IMR-90 (cell line): ENCODE measurements at places on chromosomes 16 and 17. TPM values are rescaled to one million over a fixed set of nuclear protein-coding genes. Genes with fewer than 3 reads are reported as not detected.

OR2C1 gene
- total RNA-seq = under 0.01 TPM in 1 of 2 replicates, not detected in the other

AANAT gene
- not detected in 2 replicates for total RNA-seq

CA4 gene
- total RNA-seq = not detected in 2 replicates

PRDM7 gene
- total RNA-seq = not detected in 2 replicates

RHBDF2 gene
- total RNA-seq = 1.3 and 1.4 TPM in 2 replicates

HAP1 gene
- total RNA-seq = under 0.01 TPM in 1 of 2 replicates, not detected in the other

B3GNT9 gene
- 5.0 and 5.3 TPM in 2 replicates for total RNA-seq

SLC35B1 gene
- 66.9 and 86.2 TPM in 2 replicates for total RNA-seq

PIRT gene
- total RNA-seq = not detected in 2 replicates

TK1 gene
- 109 and 219 TPM in 2 replicates for total RNA-seq

ST6GALNAC2 gene
- not detected in 2 replicates for total RNA-seq

MMP25 gene
- not detected in 2 replicates for total RNA-seq

CHST5 gene
- total RNA-seq = not detected in 2 replicates

DNA sequence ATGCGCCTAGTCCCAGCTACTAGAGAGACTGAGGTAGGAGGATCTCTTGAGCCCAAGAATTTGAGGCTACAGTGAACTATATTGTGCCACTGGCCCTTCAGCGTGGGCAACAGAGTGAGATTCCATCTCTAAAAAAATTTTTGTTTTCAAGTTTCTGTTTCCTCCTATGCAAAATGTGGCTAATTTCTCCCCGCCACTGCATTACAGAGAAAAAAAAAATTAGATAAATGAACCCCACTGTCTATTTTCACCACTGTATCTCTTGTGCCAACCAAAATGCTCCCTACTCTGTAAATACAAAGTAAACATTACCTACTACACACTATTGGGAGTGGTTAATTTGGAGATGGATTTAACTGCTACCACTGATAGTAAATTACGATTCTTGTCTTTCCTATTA lies 2.0 kb downstream of the MARF1 start:
- DNase-seq = no peak

GRCh38 chr17:6187836-6188235 lies 117.7 kb downstream of the WSCD1 start:
- DNase-seq = no peak

DNA sequence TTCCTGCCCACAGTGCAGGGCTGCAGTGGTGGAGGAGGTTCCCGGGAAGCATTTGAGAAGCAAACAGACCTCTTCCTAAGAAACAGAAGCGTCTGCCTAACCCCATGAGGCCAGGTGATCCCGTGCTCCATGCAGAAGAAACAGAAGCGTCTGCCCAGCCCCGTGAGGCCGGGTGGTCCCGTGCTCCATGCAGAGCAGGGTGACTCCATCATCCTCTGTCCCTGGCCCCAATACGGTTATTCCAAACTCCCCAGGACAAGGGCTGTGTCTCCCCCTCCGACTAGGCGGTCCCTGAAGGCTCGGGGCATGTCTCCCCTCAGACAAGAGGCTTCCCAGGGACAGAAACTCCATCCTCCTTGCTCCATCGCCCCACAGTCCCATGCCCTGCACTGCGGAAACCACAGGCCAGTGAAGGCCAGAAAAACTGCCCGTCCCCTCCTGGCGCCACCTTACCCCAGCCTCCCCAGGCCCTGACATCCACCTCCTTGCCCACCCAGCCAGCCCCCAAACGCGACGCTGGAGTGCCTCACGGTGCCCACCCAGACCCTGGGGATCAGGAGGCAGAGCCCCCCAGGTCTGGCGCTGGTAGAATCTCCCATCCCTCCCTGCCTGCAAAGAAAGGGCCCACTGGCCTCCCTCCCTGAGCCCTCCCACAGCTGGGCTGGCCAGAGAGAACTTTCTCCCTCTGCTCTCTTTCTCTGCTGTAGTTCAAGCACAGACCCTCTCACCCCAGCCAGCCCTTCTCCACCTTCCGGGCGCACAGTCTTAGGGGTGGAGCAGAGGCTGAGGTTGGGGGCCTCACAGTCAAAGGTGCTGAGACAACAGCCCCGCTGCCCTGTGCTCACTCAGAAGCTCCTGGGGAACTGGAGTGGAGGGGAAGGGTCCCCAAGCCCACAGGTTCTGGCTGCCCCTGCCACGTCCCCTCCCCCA lies 30.6 kb upstream of the KRT17 start:
- DNase-seq = no peak

DNA sequence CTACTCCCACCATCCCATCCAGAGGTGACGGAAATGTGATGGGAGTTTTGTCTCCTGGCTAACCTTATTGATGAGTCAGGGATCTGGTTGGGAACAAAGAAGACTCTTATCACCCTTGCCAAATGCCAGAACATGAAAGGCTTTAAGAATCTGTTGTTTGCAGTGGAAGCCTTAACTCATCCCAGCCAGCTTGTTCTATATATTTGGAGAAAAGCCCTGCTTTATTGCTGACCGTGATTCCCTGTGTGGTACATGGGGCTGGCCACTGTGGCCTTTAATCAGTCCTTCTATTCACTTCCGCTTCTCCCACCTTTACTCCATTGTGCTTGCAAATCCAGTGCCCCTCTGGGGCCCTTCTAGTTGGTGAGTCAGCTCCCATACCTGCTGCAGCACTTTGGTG lies 156.6 kb downstream of the PHKB start:
- no peak for DNase-seq

- DNase-seq = peak; percentile 92
These were observed 700 bp downstream of the MFAP4 start for GRCh38 chr17:19386051-19386929.

- DNase-seq = no peak
These were observed 248.3 kb upstream of the CIBAR2 start for GRCh38 chr16:85360323-85361277.

GRCh38 chr17:47820033-47820789 lies 1.4 kb downstream of the OSBPL7 start:
- no peak for DNase-seq

DNA sequence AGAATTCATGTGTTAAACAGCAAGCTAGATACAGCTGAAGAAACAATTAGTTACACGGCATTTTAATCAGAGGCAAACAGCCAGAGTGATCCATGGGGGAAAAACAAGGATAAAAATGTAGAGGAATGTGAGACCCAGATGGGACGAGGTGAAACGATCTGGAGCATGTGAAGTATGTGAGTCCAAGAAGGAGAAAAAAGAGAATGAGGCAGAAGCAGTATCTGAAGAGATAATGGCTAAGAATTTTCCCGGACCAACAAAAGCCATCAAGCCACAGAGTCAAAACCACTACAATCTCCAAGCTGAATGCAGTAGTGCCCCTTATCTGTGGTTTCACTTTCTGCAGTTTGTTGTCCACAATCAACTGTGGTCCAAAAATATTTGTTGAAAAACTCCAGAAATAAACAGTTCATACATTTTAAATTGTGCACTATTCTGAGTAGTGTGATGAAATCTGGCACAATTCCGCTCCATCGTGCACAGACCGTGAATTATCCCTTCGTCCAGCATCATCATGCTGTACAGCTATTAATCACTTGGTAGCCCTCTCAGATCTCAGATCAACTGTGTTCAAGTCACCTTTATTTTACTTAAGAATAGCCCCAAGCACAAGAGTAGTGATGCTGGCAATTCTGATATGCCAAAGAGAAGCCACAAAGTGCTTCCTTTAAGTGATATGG lies 18.8 kb downstream of the MYH10 start:
- DNase-seq = peak; percentile 47

GRCh38 chr17:33657181-33657580 lies 364.1 kb upstream of the ASIC2 start:
- no peak for DNase-seq

DNA sequence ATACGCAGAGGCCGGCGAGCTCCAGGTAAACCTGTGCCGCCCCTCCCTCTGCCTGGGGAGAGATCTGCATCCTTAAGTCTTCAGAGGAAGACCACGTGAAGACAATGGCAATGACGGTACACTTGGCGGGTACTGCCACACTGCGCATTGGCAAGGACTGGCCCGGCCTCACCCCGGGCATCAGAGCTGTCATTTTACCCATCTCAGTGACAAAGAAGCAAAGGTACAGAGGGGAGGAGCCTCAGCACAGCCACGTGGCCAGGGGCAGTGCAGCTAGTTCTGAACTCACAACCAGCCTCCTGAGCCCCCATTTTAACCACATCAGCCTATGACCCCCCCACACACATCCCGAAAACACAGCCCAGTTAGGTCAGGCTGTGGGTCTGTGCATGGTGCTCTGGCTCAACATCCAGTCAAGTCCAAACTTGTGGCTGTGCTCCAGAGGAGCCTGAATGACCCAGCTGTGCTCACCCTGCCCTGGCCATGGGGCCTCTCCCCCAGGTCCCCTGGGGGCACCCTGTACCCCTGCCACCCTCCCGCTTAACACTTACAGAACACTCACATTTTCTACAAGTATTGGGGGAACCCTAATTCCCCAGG lies 80.6 kb downstream of the C16orf95 start:
- DNase-seq = no peak

- no peak for DNase-seq
These were observed 983 bp downstream of the VAT1L start for GRCh38 chr16:77789085-77790008.

GRCh38 chr17:58757162-58757613 lies 1.5 kb downstream of the PPM1E start:
- DNase-seq = no peak

DNA sequence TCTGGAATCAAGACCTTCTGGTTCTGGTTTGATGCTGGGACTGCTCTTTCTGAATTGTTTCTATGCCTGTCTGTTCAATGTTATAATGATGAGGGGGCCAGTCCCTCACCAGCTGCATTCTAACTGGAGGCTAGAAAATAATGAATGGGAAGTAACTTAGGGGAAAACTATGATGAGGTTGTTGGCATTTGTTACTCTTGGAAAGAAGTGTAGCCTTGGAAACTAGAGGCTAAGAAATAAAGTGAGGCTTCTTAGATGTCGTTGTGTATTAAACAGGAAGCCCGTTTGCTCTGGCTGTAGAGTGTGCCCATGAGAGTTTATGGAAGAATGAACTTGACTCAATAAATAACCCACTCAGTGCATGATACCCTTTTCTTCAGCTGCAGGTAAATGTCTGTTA lies 140.8 kb downstream of the PRKCA start:
- no peak for DNase-seq

GRCh38 chr17:50467855-50468303 lies 801 bp downstream of the CHAD start:
- no peak for DNase-seq

GRCh38 chr17:56948491-56948890 lies 12.4 kb downstream of the COIL start:
- peak; percentile 28 for DNase-seq

DNA sequence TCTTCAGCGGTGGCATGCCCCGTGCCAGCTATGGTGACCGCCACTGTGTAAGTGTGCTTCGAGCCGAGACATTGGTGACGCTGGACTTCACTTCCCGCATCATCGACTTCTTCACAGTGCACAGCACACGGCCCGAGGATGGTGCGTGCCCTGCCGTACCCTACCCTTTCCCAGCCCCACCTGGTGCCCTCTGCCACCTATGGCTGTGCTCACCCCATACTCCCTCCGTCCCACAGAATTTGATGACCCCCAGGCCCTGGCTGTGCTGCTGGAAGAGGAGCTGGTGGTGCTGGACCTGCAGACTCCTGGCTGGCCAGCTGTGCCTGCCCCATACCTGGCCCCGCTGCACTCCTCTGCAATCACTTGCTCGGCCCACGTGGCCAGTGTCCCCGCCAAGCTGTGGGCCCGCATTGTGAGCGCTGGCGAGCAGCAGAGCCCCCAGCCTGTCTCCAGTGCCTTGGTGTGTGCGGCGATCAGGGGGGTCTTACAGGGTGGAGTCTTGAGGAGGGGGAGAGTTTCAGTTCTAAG lies 9.5 kb downstream of the LLGL1 start:
- DNase-seq = no peak

- no peak for DNase-seq
These were observed 8.6 kb downstream of the HSPB9 start for GRCh38 chr17:42131232-42131631.

GRCh38 chr17:27551701-27552248 lies 79.2 kb upstream of the LGALS9 start:
- peak; percentile 38 for DNase-seq

- DNase-seq = no peak
These were observed 24.6 kb downstream of the LLGL2 start for GRCh38 chr17:75550139-75550465.

GRCh38 chr16:52141871-52142270 lies 405.1 kb downstream of the TOX3 start:
- DNase-seq = no peak

DNA sequence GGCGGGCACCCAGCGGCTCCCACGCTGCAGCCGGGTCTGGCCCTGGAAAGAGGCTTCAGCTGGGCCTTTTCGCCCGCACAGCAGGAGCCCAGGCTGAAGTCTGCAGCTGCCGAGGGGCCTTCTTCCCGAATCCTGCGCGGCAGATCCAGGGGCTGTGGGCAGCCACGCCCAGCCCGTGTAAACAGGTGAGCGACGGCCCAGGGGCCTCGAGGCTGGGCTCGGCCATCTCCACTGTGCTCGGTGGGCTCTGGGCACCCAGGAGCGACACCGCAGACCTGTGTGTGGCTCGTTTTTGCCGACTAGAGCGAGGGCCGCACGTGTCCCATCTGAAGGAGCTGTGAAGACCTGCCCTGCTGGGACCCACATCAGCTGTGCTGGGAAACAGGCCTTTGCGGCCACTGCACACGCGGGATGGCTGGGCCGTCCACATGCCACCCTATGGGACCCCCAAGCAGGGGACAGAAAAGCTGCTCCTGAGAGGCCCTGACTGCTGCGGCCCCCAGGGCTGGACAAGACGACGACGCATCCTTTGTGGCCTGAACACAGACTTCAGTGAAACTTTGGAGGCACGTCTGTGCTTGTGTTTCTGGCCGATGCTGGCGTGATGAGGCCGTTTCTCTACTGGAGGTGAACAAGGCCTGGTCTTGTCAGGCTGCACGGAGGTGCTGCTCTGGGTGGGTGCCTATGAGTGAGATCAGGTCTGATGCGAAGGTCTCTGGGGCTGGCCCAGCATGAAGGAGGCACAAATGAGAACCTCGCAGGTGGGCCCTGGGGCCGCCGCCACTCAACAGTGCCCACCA lies 5.2 kb upstream of the APRT start:
- no peak for DNase-seq

DNA sequence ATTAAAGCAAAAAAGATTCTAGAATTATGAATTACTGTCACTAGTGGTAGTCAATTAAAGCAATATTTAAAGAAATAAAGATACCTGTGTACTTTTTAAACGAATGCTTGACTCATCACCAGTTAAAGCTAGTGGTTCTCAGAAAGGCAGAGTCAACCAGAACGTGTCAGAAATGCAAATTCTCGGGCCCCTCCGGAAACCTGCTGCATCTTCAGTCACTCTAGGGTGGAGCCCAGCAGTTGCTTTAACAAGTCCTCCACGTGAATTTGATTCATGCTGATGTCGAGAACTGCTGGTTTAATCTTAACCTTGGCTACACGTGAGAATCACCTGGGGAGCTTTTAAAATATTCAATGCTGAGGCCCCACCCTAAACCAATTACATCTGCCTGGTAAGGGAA lies 169.8 kb upstream of the SDK2 start:
- no peak for DNase-seq

- DNase-seq = no peak
These were observed 344.3 kb downstream of the WWOX start for GRCh38 chr16:78443542-78444364.

GRCh38 chr17:78933025-78933958 lies 8.1 kb upstream of the TIMP2 start:
- peak; percentile 99 for DNase-seq
